Psoas muscle (tissue), 8 donors: ENCODE measurements at places on chromosomes 4 and X. TPM values are rescaled to one million over a fixed set of nuclear protein-coding genes. Genes with fewer than 3 reads are reported as not detected.

The LPAR4 gene
- not detected for polyA plus RNA-seq

DNA sequence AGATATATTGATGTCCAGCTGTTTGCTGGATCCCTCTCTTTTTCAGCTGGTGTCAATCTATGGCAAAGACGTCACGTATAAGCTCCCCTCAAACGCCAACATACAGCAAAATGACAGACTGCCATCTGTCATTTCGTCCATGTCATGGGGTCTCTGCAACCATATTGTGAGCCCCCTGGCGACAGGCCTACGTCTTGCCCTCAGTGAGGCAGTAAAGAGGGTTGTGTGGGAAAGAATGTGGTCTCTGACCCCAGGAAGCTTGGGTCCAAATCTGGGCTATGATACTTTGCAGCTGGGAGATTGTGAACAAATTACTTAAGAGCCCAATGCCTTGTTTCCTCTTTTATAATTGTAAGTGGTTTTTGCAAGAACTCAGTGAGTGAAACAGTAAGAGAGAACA is 7.4 kb downstream of the SUPT20HL2 start:
- no peak for DNase-seq

The HAND2 gene
- 0.13 TPM for polyA plus RNA-seq

DNA sequence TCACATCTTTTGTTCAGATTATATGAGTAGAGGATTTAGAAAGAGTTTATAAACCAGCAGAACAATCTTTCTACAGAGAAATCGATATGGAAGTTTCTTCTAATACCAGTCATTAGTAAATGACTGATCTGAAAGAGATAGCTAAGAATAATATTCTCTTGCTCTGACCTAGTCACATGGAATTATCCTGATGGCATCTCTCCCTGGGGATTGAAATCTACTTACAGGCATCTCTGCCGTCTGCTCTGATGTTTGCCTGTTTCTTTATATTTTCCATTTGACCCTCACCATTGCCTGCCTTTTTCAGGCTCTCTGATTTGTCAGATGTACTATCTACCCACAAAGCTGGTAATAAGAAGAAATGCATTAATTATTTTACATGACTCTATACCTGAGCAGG is 1157.3 kb downstream of the PCDH7 start:
- DNase-seq = no peak

- DNase-seq = no peak
Measured at GRCh38 chr4:138734746-138735145, 280.8 kb upstream of the NOCT start.

The CLDN34 gene
- not detected for polyA plus RNA-seq
